Smooth muscle cell of the pulmonary artery (primary cell): ENCODE measurements at places on chromosomes 13 and 19. TPM values are rescaled to one million over a fixed set of nuclear protein-coding genes. Genes with fewer than 3 reads are reported as not detected.

FLT1 gene
- total RNA-seq = 3.2 and 3.8 TPM in 2 replicates

C5AR1 gene
- 0.39 and 0.73 TPM in 2 replicates for total RNA-seq

ZNF787 gene
- 26.9 and 38.1 TPM in 2 replicates for total RNA-seq

ERICH6B gene
- not detected in 2 replicates for total RNA-seq

ATP4B gene
- total RNA-seq = not detected in 2 replicates
